ENCODE measurements at places on chromosomes 16 and 17. TPM values are rescaled to one million over a fixed set of nuclear protein-coding genes. Genes with fewer than 3 reads are reported as not detected.

DNA sequence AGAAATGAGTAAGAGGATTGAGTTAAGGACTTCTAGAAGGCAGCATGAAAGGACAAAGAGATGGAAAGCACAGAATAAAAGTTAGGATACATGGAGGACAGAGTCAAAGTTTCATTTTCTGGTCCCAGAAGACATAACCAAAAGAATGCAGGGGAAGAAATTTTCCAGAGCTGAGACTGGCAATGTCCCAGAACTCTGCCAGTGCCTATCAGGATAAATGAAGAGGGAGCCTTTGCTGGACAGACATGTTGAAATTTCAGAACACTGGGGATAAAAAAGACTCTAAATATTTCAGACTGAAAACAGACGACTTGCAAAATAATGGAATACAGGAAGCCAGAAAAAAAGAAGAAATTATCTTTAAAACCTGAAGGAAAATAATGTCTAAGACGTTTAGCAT is 55.7 kb downstream of the NT5M start:
- no peak for DNase-seq

- DNase-seq: peak; percentile 27
These were observed 90.9 kb downstream of the MYH11 start for GRCh38 chr16:15765880-15766279.

DNA sequence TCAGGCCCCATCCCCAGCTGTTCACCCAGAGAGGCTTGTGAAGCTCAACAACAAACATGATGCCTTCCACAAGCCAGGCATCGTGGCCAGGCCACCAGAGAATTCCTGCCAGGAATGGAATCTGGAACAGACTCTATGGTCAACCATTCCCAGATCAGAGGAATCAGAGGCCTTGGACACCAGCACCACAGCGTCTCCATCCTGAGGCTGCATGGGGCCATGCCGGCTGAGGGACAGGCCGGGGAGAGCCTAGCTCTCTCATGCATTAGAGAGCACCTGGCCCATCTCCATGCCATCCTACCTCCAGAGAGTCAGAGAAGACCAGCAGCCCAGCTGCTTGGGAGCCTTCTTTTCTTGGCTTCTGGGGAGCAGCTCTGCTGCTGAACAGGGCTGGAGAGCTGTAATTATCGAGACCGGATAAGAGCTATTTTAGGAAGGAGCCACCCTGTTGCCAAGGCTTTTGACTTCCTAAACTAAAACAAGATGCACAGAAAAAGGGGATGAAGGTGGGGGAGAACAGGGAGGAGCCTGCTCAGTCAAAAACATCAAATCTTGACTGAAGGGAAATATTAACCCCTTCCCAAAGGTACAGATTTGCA is 24.5 kb upstream of the MTMR4 start:
- no peak for DNase-seq

DNA sequence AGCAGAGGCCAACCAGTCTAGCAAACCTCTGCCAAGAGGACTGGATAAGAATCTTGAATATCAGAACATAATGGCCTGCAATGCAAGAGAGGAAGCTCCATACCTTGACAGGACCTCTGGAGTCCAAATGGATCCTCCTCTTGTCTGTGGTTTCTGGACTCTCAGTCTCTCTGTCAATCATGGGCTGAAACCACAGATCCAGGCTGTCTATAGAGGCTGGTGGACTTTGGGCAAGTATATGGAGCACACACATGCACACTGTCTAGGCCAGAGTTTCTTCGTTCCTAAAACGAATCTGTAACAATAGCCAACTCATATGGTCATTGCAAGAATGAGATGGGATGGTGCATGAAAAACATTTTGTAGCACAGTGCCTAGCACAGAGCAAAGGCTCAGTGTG is 37.7 kb downstream of the NLRC5 start:
- DNase-seq: no peak

- no peak for DNase-seq
These were observed 12.4 kb downstream of the SNTB2 start for GRCh38 chr16:69199382-69199781.

GRCh38 chr16:66746682-66747081 is 4.7 kb downstream of the DYNC1LI2 start:
- no peak for DNase-seq

GRCh38 chr16:14302399-14303181 is 231.5 kb downstream of the MRTFB start:
- no peak for DNase-seq

GRCh38 chr16:31110106-31111034 is 2.2 kb downstream of the BCKDK start:
- DNase-seq: no peak

GRCh38 chr17:82287868-82288801 is 14.6 kb upstream of the CSNK1D start:
- DNase-seq: peak; percentile 95

GRCh38 chr17:49839455-49839854 is 8.4 kb downstream of the TAC4 start:
- no peak for DNase-seq

DNA sequence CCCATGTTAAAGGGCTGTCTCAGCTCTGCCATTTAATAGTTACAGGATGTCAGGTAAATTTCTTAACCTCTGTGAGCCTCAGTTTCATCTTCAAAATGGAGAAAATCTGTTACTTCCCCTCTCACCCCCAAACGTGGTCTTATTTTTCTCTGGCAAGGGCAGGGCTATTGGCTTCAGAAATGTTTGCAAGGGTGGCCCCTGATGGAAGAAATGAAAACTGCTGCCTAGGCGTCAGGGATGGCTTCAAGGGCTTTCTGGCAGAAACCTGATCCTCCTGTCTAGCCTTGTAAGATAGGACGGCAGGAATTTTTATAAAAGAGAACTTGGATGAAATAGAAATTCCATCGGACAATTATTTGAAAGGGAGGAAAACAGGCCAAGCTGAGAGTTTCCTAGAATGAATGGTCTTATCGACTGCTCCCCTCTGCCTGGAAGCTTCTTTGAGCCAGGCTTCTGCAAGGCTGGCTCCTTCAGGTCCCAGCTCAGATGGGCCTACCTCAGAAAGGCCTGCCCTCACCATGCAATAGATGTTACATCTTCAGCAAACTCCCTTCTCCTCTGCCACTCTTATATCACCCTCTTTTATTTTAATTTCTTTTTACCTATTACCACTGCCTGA is 43.0 kb upstream of the TANGO6 start:
- DNase-seq: peak; percentile 64

GRCh38 chr17:36000732-36001109 is 632 bp downstream of the CCL15 start:
- peak; percentile 36 for DNase-seq

- DNase-seq: peak; percentile 37
These were observed 1.3 kb upstream of the SLC6A4 start for GRCh38 chr17:30236766-30237165.

GRCh38 chr17:27817731-27818130 is 17.4 kb upstream of the NOS2 start:
- DNase-seq: no peak

DNA sequence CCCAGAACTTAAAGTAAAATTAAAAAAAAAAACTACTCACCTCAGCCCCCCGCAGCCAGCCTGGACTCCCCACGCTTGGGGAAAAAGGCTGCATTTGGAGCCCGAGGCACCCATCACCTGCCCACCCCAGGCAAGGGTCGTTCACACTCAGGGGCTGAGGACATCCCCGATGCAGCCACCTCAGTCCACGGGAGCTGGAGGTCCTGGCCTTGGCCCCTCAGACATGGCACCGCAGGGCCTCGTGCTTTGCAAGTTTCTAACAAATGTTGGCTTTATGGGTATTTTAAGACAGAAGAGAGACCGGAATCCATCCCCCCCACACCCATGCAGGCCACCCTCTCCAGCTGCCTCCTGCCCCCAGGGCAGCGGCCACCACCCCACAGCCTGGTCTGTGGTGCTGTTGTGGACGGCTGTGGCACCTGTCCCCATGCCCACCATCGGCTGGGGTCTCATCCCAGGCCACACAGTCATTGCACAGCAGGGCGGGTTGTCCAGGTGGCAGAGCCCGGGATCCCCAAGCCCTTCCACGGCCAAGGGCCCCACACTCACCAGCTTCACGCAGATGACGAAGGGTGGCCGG is 116.4 kb upstream of the ZNF750 start:
- DNase-seq: no peak

- no peak for DNase-seq
These were observed 166.1 kb downstream of the PRKCA start for GRCh38 chr17:66468241-66469087.

DNA sequence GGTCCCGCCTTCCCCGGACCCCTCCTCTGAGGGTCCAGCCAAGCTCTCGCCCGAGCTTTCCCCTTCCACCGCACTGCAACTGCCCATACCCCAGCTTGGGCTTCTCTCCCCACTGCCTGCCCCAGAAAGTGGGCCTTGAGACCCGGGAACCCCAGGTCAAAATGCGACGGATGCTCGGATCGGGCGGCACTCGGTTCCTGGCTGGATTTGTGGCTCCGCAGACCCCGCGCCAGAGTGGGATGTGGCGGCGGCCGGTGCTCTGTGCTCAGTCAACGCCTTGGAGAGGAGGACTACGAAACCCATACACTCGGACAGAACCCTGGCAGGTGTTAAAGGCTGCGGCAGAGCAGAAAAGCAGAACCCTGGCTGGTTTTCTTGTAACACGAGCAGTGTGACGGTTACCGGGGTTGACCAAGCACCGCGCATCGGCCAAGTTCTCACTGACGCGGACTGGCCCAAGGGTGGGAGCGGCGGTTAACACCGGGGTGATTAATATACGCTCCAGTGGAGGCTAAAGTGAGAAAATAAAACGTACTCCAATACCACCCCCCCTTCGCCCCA is 885 bp upstream of the SLFN13 start:
- no peak for DNase-seq

GRCh38 chr17:44272321-44272951 is 4.5 kb upstream of the SLC4A1 start:
- DNase-seq: no peak

DNA sequence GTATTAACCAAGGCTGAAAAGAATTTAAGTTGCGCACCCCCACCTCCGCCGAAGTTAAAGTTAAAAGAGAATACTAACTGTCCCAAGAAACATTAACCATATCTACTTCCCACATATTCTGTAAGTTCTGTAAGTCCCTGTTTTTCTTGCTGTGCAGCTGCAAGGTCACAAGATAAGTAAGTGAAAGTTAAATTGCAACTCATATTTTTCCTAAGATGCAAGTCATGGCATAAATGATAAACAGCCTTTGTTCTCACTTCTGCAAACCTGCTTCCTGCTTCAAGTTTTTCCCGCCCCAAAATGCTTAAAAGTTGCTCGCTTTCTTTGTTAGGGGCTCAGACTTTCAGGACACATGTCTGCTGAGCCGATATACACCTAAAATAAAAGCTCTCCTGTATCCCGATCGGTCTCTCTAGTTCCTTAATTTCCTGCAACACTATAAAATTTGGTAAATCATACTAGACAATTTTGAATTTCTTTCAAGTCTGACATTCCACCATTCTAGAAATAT is 32.6 kb upstream of the ABCA9 start:
- no peak for DNase-seq

DNA sequence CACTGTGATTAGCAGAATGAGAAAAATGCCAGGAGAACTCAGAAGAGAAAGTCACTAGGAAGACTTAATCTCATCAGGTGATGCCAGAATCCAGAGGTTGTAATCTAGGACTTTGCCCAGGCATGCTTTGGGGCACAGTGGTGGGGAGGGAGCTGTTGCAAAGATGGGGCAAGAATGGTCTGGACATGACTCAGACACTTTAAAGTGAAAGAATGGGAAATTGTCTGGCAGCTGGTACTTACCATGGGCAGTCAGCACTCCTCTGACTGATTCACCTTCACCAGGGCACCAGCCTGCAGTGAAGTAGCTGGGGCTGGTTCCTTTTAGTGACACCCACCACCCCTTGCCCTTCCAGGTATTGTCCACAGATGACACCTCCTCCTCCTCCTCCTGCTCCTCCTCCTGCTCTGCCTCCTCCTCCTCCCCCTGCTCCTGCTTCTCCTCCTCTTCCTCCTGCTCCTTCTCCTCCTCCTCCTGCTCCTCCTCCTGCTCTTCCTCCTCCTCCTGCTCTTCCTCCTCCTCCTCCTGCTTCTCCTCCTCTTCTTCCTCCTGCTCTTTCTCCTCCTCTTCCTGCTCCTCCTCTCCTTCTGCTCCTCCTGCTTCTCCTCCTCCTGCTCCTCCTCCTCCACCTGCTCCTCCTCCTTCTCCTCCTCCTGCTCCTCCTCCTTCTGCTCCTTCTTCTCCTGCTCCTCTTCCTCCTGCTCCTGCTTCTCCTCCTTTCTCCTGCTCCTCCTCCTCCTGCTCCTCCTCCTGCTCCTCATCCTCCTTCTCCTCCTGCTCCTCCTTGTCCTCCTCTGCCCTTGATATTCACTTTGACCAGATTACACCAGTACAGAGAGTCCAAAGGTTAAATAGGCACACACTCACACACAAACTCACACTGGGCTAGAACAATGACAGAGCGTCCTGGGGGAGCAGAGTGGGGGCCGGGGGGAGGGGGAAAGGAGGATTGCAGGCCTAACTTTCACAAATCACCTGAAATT is at the start of gene CHD9NB:
CHD9NB (minus strand) TSS at position 379 of the 983 bp plus-strand sequence. CDS start 8,739 bp downstream, outside the sequence.
- DNase-seq: peak; percentile 80

DNA sequence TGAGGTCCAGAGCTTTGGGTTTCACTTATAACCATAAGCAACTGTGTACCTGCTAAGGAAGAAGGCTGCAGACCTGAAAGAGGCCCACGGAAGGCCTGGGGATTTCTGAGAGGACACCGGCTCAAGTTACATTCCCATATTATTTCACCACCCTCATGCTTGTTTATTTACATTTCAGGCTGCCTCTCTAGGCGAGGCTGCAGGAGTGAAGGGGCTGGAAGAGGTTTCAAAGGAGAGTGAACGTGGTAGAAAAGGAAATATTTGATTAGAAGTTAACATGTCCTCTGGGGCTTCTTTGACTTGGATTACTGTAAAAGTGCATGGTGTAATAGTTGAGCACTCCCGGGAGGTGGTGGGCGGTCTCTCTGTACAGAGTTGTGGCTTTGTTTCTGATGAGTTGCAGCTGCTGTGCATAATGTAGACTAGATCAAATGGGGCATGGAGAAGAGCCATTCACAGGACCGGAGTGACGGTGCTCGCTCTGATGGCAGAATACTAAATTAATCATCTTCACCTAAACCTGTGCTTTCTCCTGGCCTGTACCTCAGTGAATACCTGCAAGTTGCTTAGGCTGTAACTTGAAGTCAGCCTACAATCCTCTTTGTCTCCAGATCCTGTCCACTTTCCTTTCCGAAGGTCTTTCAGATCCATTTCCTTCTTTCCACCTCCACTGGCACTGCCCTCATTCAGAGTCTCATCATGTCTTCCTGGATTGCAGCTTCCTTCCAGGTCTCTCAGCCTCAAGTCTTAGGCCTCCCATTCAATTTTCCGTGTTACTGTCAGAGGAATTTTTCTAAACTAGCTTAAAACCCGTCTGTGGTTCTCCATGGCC is 1.9 kb upstream of the CPD start:
- DNase-seq: peak; percentile 34

DNA sequence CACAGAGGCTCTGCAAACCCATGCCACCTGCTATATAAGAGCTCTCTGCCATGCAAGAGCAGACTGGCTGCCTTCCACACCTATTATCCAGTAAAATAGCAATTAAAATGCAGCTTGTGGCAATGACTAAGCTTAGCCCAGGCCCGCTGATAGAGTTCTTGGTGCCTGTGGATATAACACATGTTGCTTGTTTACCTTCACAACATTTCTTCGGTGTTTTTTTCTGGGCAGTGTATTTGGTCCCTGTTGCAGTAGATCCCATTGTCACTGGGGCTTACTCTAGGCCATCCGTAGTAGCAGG is 63.5 kb downstream of the SPECC1 start:
- no peak for DNase-seq

Gene ASGR1
- 1.1 TPM for total RNA-seq

Gene LHX1
- not detected for total RNA-seq

Gene EVPLL
- 0.69 TPM for total RNA-seq

Gene MYO15A
- 1.4 TPM for total RNA-seq

Gene TMEM100
- 7.1 TPM for total RNA-seq

Gene TEKT5
- 0.82 TPM for total RNA-seq

Gene RHBDL1
- 4.0 TPM for total RNA-seq

Gene LGALS9C
- total RNA-seq: 24.5 TPM

Gene TMIGD1
- total RNA-seq: 107 TPM

Data from colonic mucosa (tissue), 4 donors.